Erythroblast (primary cell): ENCODE measurements at places on chromosomes 2 and 18.

DNA sequence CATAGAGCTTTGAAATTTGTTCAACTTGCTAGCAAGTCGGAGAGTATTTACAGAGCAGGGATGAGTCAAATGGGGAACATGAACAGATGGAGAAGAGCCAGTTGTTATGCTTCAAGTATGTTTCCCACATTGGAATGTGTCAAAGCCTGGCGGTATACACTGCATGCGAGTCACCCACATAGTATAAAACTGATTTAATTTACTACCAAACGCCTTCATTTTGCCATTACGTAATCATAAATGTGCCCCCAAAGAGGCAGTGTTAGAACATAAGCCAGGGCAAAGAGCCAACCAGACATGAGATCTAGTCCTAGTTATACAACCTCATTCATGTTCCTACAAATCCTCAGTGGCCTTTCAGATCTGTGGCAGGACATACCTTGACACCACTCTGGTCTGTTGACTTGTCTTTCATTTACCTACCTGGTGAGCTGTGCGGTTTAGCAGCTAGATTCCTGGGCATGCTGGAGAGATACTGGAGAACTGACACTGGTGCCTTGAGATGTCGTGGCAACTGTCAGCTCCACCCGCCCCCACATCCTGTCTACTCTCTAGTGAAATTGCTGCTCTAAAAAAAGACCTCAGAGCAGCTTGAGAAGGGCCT is 21.7 kb upstream of the NRP2 start:
- DNase-seq: no peak

DNA sequence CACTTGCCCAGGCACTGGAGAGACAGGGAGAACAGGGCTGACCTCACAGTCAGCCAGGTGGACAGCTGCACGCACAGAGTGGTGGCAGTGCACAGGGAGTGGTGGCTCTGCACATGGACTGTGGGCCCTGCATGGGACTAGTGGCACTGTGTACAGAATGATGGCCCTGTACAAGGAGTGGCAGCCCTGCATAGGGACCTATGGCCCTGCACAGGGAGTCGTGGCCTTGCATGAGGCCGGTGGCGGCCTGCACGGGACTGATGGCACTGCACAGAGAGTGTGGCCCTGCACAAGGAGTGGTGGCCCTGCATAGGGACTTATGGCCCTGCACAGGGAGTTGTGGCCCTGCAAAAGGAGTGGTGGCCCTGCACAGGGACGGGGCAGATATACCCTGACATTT is 19.1 kb upstream of the STEAP3 start:
- no peak for DNase-seq

GRCh38 chr2:174263997-174264396 is 15.7 kb upstream of the OLA1 start:
- no peak for DNase-seq

- no peak for DNase-seq
These were observed 6.1 kb downstream of the SOS1 start for GRCh38 chr2:39114771-39115170.

DNA sequence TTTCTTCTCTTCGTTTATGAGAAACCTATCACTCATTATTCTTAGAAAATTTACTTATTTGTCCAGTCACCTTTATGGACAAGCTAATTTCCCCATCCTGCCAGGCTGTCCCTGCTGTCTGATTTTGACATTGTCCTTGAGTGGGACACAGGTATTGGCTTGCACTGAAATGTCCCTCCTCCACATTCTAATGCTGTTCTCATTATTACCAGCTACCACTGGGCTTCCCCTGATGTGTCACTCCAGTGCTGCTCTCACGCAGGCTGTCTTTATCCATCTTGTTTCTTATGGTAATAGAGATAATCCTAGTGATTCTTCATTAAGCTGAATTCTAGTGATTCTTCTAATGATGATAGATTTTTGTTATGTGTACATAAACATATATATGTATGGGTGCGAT is 48.1 kb upstream of the RBMS1 start:
- no peak for DNase-seq

GRCh38 chr2:240701736-240702639 is 10.3 kb downstream of the AQP12A start:
- no peak for DNase-seq
